Urinary bladder (tissue), 4 donors: ENCODE measurements at places on chromosomes 13 and 19. TPM values are rescaled to one million over a fixed set of nuclear protein-coding genes. Genes with fewer than 3 reads are reported as not detected.

DNA sequence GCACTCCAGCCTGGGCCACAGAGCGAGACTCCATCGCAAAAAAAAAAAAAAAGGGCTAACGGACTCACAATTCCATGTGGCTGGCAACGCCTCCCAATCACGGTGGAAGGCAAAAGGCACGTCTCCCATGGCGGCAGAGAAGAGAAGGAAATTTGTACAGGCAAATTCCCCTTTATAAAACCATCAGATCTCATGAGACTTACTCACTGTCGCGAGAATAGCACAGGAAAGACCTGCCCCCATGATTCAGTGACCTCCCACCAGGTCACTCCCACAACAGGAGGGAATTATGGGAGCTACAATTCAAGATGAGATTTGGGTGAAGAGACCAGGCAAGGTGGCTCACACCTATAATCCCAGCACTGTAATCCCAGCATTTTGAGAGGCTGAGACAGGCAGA lies 18.7 kb upstream of the NMRK2 start:
- no peak for DNase-seq

- no peak for DNase-seq
Observed at GRCh38 chr19:51440846-51441409, 17.3 kb downstream of the SIGLEC8 start.

- DNase-seq: no peak
Observed at GRCh38 chr13:111909501-111909900, 157.4 kb upstream of the SOX1 start.

GRCh38 chr13:74131227-74131626 lies 3.0 kb downstream of the KLF12 start:
- no peak for DNase-seq

GRCh38 chr13:34478376-34478775 lies 463.7 kb upstream of the NBEA start:
- DNase-seq: no peak

DNA sequence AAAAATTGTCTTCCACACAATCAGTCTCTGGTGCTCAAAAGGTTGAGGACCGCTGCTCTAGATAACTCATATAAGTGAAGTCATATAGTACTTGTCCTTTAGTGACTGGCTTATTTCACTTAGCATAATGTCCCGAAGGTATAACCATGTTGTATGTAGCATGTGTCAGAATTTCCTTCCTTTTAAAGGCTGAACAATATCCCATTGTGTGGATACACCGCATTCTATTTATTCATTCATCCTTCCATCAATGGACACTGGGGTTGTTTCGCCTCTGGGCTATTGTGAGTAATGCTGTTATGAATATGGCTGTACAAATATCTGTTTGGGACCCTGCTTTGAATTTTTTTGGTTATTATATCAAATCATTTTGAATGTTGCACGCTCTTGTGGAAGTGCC lies 4.6 kb upstream of the LYPD5 start:
- no peak for DNase-seq

- DNase-seq: no peak
Observed at GRCh38 chr13:50969691-50970090, 60.1 kb downstream of the RNASEH2B start.

- DNase-seq: no peak
Observed at GRCh38 chr13:114118511-114119123, 13.8 kb downstream of the RASA3 start.

DNA sequence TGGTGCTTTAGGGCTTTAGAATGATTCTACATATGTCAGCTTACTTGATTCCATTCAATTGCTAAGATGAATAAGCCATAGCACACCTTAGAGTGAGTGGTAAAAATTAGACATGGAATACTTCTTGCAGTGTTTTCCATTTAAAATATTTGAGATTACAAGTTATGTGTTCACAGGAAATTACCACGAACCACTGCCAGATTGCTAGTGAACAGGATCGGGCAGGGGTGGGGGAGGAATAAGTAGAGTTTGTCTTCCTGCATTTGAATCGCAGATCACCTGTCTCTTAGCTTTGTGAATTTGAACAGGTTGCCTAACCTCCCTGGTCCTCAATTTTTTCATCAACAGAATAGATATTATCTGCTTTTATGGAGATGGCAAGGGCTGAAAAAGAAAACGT lies 124.6 kb downstream of the GGACT start:
- no peak for DNase-seq

- DNase-seq: no peak
Observed at GRCh38 chr19:34181111-34181864, 9.0 kb downstream of the LSM14A start.

DNA sequence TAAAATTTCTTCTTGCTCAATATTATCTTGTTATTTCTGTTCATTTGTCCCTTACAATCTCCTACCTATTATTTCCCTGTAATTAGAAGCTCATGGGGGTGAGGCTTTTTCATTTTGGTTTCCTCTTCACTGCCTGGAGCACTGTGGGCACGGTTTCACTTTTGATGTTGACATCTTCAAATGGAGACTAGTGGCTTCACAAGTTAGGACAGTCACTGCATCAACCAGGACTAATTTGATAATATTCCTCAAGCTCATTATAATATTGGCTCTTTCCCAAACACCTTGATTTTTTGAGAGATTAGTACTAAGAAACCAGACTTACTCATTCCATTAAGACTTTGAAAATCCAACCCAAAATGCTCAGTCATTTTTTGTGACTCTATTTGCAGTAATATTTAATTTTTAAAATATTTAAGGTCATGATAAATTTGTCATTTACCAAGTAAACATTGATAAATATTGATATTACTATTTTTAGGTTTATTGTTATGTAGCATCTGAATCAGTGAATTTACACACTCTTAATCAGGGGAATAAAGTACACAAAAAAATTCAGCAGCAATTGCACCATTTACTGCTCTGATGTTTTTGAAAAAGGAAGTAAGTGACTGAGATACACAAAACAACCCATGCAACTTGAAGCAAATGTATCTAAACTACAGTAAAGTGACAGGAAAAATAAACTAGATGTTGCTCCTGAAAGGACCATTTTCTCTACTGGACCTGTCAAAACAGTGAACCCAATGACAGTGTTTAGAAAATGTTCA lies 28.8 kb upstream of the RCBTB2 start:
- no peak for DNase-seq

DNA sequence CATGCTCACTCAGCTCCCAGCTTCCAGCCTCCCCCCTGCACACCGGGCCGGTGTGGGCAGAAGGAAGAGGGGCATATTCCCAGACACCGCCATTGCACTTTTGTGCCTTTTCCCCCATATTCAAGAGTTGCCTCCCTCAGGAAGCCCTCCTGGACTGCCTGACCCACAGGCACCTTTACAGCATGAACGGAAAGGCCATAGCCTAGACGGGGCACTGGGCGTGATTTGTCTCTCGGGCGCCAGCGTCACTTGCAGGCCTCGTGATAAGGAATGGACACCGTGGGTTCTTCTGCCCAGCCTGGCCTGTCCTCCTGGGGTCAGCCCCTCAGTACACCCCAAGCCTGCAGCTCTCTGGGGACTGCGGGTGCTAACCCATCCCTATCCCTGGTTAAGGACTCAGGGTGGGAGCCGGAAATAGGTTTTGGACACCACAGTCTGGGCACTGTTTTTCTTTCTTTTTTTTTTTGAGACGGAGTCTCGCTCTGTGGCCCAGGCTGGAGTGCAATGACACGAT lies 933 bp upstream of the UQCR11 start:
- no peak for DNase-seq

DNA sequence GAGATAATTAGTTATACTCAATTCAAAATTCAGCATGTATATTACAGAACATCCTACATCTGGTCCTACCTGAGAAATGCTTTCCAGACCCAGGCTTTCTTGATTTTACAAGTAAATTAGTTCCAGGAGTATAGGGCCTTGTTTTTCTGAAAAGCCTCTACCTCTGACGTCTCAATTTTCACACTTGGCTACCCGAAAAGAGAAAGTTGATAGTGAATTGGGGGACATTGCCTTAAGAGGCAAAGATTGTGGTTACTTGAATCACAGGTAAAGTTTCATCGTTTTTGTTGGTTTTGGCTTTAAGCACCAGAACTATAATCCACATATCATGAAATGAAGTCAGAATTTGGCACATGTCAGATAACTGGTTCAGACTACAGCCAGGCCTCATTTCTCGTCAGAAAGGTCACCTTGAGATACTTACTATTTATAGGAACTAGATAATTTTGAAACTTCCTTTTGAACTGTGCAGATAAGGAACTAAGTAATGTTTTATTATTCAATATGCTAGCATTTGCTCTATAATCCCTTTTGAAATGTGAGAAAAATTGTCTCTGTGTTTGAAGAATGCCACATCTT lies 30.8 kb downstream of the FAM124A start:
- DNase-seq: no peak

JSRP1 gene
- 1.6 TPM for total RNA-seq

DNA sequence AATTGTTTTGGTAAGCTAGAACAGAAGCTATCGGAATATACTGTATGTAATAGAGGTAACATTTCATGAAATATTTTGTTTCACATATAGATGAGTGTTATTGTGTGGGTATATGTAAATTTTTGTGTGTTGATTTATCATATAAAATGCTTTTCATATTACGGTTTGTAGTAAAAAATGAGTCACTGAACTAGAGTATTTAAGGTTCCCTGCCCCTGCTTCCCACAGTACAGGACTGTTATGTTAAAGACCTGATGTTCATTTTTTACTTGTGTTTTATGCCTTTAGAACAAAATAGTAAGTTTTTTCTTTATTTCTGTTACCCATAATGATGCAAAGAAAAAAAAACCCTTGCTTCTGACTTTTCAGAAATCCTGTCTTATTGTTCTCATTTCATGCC lies 243.4 kb downstream of the ENOX1 start:
- DNase-seq: no peak

DNA sequence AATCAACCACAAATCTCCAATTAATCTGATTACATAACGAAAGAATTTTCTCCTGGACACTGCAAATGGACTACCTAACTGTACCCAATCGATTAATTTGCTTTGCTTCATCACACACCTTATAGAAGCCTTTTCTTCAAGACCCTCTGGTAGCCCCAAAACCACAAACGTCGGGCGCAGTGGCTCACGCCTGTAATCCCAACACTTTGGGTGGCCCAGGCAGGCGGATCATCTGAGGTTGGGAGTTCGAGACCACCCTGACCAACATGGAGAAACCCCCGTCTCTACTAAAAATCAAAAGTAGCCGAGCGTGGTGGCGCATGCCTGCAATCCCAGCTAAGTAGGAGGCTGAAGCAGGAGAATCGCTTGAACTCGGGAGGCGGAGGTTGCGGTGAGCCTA lies 42.9 kb upstream of the ZNF429 start:
- DNase-seq: no peak

PRR36 gene
- 0.11 TPM for total RNA-seq

GRCh38 chr13:43434191-43434590 lies 352.6 kb downstream of the ENOX1 start:
- DNase-seq: no peak

DNA sequence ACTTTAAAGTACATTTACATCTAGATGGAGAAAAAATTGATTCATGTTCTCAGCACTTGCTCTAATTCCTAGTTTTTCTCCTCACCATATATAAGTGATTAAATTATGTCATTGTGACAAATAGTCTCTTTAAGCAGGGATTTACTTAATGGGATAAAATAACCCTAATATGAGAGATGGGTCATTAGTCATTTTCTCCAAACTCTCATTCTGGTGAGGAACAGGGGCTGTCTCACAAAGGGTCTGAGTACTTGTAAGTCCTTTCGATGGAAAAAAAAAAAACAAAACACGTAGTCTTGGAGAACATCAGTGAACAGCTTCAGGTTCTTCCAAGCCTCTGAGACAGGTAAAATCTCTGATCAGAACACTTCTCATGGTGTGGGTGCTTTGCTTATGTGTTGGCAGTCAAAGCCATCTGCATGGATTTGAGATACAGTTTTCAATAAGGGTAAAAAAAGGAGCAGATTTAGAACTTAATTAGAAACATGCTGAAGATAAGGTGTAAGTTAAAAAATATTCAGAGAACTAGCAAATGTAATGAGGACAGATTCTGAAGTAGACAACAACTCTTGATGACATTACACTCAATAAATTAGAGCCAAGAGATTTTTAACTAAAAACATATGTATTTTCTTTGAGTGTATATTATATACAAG lies 1668.9 kb upstream of the MIR17HG start:
- no peak for DNase-seq

GRCh38 chr13:50766695-50767094 lies 76.8 kb downstream of the DLEU7 start:
- DNase-seq: no peak

- no peak for DNase-seq
Observed at GRCh38 chr19:9413240-9413954, 22.0 kb downstream of the ZNF266 start.

DNA sequence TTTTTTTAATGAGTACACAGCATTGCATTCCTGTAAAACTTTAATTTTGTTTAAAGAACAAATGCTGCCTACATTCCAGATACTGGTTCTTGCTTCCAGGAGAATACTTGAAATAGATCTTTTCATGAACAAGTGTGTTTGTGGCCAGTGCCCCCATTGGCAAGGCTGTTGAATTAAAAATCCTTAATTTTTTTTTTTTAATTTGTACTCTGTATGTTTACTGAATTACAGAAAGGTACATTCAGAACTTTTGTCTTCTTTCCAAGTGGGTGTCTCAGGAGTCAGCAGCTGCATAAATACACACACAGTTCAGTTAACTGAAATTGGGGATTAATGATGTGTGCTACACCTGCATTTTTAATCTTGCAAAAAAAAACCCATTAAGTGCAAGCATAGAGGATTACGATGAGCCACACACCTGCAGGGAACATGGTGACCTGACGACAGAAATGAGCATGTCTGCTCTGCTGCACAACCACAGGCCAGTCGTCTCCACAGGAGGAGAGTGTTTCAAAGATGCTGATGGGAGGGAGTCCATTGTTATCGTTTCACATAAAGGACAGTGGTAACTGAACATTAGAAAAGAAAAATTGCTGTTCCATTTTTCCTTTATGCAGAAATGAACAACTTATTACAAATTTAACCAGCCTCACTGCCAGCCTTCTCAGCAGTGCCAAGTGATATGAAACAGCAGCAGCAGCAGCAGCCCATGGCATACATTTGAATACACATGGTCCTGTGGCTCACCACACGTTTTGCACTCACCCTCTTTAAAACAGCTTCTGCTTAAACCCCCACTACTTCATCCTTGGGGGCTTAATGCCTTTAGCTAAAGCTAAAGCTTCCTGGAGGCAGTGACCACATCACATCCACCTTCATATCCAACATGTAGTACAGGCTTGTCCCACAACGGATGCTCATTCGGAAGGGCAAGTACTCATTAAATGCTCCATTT lies 72.3 kb upstream of the RFC3 start:
- no peak for DNase-seq
